ENCODE measurements at places on chromosomes 11 and 22. TPM values are rescaled to one million over a fixed set of nuclear protein-coding genes. Genes with fewer than 3 reads are reported as not detected.

- no peak for DNase-seq
These were observed 30.6 kb upstream of the ATXN10 start for GRCh38 chr22:45640941-45641621.

GRCh38 chr11:91998481-91998880, 226.1 kb upstream of the FAT3 start:
- DNase-seq, result no peak

DNA sequence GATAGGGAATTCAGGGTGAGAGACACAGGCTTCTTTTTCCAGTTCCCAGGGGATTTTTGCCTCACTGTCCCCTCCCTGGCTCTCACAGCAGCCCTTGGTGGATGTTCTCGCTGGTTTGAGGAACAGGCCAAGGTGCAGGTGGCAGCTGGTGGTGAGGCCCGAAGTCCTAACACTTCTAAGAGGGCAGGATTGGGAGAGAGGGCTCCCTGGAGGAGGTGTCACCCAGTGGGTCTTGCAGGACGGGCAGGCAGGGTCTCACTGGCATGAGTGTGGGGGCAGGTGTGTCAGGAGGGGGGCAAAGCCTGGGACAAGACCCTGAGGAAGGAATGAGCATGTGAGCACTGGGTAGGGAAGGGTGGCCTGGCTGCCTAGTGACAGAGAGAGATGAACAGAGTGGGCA, 9.2 kb downstream of the ADORA2A start:
- DNase-seq, result no peak

- peak; percentile 3 for DNase-seq
These were observed 13.7 kb upstream of the SEC14L3 start for GRCh38 chr22:30485362-30485988.

DNA sequence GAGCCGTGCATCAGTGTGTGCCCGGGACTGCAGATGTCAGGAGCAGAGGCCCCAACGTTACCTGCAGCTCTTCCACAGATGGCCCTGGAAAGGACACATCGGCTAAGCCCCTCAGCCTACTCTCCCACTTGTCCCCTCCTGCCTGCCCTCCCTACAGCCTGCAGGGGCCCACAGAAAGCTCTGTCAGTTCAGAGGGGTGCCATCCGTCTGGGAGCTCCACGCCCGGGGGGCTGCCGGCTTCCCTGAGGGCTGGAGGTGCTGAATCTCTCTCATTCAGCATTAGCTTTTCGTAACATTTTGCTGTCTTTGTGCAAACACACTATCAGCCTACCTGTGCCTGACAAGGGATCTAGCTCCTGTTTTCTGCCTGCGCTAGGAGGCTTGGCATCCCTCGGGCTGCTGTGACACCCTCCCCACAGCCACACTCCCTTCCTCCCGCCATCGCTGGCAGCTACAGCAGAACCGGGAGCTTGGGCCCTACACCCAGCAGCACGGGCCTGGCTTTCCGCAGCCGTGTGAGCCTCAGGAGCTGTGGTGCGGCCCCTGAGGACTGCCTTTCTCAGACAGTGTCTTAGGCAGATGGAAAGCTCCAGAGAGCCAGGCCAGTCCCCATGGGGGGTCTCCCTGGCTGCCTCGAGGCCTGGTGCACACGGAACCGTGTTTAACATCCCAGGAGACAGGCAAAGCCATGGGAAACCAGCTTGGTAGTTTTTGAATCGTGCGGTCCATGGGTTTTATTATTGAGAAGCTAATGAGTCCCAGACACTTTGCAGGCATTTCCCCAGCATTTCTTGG, 198.3 kb upstream of the B3GAT1 start:
- no peak for DNase-seq

DNA sequence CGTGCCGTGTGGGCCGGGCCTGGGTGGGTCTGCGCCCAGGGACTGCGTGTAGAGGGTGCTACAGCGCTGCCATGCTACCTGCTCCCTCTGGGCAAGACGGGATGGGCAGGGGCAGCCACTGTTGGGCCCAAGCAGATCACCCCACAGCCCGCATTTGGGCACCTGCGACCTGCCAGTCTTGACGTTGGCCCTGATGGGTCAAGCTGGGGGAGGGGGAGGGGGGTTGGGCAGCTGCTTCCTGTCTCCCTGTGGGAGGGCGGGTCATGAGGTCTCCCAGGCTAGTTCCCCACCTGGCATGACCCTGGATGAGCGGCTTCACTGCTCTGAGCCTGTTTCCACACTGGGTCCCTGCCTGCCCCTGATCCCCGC, 2.8 kb upstream of the RPS19BP1 start:
- no peak for DNase-seq

DNA sequence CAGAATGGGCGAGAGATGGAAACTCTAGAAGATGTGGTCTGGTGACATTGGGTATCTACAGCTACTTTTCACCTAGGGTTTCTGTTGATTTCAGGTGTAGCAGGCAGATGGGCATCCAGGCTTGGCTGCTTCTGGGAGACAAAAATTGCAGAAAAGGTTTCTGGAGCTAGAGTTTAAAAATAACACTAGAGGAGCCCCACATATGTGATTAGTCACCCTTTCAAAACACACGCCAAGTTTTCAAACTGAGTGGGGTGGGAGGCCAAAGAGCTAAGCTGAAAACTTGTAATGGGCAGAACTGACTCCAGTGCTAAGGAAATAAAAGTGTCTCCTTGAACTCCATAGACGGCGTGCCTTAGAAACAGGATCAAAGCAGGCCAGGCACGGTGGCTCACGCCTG, 80.8 kb downstream of the GRK3 start:
- DNase-seq, result no peak

GRCh38 chr11:115383431-115383830, 120.8 kb downstream of the CADM1 start:
- DNase-seq, result no peak

DNA sequence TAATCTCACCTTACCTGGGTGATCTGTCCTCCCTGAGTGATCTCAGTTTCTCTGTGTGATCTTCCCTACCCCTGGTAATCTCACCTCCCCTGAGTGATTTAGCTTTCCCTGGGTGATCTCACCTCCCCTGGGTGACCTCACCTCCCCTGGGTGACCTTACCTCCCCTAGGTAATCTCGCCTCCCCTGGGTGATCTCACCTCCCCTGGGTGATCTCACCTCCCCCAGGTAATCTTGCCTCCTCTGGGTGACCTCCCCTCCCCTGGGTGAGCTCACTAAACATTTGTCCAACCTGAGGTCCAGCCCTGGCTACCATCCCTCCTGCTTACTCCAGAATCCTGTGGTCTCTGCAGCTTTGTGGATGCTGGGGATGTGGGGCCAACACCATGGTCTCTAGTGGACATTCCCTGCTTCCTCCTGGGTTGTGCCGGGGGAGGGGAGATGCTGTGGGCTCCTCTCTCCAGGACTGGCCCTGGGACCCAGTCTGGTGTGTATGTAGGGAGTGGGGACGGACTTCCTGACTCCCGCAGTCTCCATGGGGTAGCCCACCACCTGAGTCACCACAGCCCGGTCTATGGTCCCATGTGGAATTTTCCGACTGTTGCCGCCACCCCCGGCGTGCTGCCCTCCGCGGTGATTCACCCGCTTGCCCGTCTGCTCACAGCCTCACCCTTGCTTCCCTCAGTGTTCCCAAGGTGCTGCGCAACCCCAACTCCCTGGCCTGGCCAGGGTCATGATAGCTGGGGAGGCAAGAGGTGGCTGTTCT, 9.9 kb downstream of the LSP1 start:
- DNase-seq, result no peak

- no peak for DNase-seq
These were observed 30.6 kb downstream of the CAPN1 start for GRCh38 chr11:65212226-65212801.

GRCh38 chr22:47434336-47435203, 672.1 kb downstream of the TBC1D22A start:
- DNase-seq, result no peak

GRCh38 chr11:76742902-76743301, 40.3 kb upstream of the TSKU start:
- no peak for DNase-seq

DNA sequence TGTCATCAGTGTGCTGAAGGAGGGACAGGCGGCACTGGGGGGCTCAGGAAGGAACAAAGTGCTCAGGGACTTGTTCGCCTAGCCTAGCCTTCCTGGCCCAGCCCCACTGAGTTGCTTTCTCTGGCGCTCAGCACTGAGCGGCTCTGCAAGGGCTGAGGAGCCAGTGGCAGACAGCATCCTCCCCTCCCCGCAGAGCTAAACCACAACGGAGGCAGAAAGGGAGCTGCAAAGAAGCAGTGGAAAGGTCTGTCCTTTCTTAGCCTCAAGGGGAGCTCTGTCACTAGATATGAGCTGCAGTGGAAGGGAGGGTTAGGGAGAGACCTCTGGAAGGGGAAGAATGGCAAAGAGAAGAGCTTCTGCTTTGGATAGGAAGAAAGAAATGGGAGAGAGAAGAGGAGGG, 89.7 kb upstream of the PHOX2A start:
- no peak for DNase-seq

- DNase-seq, result no peak
These were observed 78.4 kb downstream of the XRRA1 start for GRCh38 chr11:74870485-74870884.

DNA sequence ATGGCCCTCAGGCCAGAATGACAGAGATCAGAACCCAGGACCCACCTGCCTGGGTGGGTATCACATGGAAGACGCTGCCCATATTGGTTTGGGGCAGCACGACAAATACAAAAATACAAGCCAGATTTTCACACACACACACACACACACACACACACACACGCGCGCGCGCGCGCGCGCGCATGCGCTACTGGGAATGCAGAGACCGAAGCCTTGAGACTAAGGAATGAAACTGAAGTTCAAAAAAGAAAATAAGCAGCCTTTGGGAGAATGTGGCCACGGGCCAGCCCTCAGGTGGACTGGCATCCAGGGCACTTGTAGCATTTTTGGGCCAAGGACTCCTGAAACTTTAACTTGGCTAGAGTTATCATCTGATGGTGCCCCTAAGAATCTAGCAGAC, 21.3 kb upstream of the NUP50 start:
- DNase-seq, result no peak

GRCh38 chr22:37281646-37282384, 493 bp upstream of the CYTH4 start:
- no peak for DNase-seq

DNA sequence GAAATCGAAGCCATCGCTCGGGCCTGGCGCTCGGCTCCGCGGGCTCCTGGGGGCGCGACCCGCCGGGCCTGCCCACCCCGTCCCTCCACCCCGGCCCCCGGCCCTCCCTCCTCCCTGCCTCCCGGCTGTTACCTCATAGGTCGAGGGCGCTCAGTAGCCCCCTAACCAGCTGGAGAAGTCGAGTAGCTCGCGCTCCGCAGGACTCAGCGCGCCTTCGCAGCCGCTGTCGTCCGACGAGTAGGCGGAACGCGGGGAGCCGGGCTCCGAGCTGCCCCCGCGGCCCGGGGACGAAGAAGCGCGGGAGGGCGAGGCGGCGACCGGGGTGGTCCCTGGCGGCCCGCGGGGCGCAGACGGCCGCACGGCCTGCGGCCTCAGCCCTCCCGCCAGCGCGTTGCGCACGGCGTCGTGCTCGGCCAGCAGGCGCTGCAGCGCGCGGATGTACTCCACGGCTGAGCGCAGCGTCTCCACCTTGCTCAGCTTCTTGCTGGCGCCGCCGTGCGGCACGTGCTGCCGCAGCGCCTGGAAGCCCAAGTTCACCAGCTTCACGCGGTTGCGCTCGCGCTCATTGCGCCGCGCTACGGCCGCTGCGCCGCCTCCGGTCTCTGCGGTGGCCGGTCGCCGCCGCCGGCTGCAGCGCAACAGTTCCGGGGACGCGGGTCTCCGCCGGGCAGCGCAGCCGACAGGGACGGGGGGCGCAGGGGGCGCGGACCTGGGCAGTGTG, 627 bp downstream of the ASCL2 start:
- peak; percentile 86 for DNase-seq

- DNase-seq, result no peak
These were observed 227.4 kb upstream of the FAT3 start for GRCh38 chr11:91997226-91997625.

DNA sequence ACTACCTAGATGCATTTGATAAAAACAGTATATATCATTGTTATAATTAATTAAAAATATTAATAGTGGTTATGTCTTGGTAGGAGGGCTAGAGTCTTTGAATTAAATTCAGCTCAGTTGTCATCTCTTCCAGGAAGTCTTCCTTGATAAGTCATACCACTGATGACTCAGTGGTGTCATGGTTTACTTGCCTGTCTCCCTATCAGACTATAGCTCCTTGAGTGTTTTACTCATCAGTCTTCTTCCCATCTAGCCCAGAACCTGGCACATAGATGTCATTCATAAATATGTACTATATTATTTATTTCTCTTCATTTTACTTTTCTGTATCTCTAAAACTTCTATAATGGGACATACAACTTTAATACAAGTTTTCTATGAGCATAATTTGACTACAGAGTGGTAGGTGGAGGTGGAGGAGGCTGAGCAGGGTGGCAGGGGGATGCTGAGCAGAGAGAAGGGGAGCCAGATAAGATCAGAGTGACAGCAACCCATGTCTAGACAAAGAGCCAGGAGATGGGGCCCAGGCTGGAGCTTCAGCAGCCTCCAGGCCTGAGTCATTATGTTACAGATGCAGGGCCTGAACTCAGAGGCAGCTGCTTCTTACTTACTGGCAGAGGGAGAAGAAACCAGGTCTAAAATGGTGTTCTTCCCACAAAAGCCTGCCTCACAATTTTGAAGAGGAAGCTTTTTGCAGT, 82.3 kb upstream of the PHOX2A start:
- DNase-seq, result no peak

DNA sequence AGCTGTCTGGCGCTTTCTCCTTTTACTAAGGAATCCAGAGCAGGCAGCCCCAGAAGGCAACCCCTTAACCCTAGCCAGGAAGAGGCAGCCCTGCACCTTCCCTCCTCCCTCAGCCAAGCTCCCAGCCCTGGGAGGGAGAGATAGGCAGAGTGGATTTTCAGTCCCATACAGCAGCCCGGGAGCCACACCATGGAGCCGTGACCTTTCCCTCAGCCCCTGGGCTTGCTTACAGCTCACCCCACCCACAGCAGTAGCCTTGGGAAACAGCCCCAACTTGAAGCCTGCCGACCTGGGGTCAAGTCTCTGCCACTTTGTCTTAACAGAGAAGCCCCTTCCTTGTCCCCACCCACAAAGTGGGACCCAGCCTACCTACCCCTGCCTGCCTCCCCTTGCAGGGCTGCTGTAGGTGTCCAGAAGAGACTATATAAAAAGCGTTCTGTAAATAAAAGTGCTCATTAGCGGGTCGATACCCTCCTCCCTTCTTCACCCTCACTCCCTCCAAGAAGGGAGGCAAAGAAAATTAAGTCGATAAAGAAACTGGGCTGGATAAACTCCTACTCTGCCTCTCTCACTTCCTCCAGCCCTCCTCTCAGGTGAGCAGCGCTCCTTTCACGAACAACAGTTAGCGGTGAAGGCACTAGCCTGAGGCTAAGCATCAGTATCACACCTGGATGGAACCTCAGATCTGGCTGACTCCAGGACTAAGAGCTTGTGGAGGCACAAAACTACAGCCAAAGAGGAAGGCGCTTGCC, 4.2 kb downstream of the TST start:
- no peak for DNase-seq

- DNase-seq, result no peak
These were observed 41.1 kb downstream of the PDGFD start for GRCh38 chr11:104122836-104123235.

- DNase-seq, result peak; percentile 62
These were observed 3.0 kb upstream of the MYBPC3 start for GRCh38 chr11:47355283-47356128.

C22orf15 gene
- not detected for polyA plus RNA-seq

FXYD2 gene
- 0.63 TPM for polyA plus RNA-seq

KRTAP5-7 gene
- polyA plus RNA-seq, result not detected

ACR gene
- 3.0 TPM for polyA plus RNA-seq

GLYATL2 gene
- 2.7 TPM for polyA plus RNA-seq

RBX1 gene
- 64.0 TPM for polyA plus RNA-seq

OR5P2 gene
- not detected for polyA plus RNA-seq

COPB1 gene
- polyA plus RNA-seq, result 23.1 TPM

RFPL1 gene
- polyA plus RNA-seq, result not detected

H19 gene
- 11.2 TPM for polyA plus RNA-seq

KIRREL3 gene
- polyA plus RNA-seq, result 52.5 TPM

PGR gene
- not detected for polyA plus RNA-seq

CCDC73 gene
- not detected for polyA plus RNA-seq

RPS6KA4 gene
- polyA plus RNA-seq, result 17.6 TPM

CLTCL1 gene
- polyA plus RNA-seq, result 13.7 TPM
